ENCODE measurements at places on chromosomes 2 and 18.

DNA sequence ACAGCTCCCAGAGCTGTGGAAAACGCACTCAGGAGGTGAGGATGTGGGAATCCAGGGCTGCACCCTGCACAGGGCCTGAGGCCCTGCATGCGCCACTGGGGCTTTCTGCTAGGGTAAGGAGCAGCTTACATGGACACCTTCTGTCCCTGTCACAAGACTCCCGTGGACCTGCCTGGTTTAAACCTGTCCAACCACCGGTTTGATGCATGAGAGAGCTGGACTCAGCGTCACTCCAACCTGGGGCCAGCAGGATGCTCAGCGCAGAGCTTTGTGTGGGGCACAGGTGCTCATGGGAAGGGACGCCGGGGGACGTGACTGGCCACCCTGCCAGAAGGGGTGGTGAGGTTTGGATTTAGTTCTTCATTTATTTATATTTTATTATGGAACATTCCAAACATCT, 24.2 kb downstream of the SNORC start:
- DNase-seq = no peak

- peak; percentile 4 for DNase-seq
Observed at GRCh38 chr2:167404627-167405284, 516.5 kb downstream of the XIRP2 start.

- DNase-seq = no peak
Observed at GRCh38 chr2:203664029-203664755, 42.2 kb upstream of the CD28 start.

DNA sequence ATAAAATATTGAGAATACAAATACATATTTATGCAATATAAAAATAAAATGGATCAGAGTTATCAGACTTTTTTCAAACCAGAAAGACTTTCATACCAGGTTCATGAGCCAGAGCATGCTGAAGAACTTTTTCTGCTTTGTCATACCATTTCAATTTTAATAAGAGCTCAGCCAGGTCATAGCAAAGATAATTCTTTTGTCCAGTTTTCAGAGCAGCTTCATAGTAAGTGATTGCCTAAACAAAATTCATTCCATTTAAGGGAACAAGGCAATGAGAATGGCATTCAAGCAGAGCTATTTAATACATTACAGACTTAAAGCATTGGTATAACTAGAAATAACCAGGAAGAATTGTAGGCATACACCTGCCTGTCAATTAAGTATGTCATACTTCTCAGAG, 42.3 kb downstream of the TTC21B start:
- peak; percentile 76 for DNase-seq

DNA sequence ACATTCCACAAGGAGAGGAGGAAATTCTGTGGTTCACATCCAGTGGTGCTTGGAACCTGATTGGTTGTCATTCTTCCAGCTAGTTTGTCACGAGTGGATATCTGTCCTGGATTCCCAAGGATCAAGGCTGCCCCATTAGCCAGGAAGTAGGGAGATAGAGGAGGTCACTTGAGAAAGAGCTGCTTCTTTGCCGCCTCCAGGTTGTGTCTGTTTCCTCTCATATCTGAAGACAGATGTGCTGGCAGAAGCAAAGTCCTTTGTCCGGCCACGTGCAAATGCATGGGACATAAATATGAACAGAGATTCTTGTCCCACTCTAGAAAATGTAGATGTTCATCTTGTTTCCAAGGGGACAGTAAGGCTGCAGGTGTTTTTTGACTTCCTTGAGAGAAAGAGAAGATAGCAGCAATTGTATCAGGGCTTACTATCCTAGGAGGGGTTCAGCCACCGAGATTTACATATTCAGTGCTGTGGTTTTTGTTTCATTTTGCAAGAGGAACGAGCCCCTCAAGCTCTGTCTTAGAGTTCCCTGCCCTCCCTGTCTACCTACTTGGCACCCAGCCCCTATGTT, 174.4 kb downstream of the RPIA start:
- DNase-seq = no peak

- no peak for DNase-seq
Observed at GRCh38 chr18:37962316-37962966, 396.8 kb upstream of the CELF4 start.

DNA sequence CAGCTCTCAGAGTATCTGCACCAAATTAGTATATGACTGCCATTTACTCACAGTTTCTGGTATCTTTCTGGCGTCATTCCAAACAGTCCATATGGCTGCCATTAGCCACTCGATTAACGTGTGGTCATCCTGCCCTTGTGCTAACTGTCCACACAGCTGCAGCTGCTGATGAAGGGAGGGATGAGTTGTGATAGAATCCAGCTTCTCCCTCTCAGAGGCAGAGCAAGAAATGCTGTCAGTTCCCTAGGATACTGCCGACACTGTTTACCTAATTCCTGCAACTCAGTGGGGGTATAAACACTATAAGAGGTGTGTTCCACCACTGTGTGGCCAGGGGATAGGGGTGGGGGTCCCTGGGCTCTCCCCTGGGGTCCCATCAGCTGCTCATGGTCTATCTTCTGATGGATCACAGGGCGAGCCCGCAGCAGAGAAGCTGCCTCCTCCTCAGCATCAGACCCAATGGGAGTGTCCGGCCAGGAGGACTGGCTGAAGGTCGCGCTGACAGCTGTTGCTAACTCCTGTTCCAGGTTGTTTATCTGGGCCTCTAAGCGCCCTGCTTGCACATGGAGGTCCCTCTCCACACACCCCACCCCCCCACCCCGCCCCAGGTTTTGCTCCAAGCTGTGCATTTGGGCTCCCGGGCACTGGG, 17.3 kb upstream of the KLHL23 start:
- peak; percentile 54 for DNase-seq

GRCh38 chr2:64992218-64992617, 3.0 kb downstream of the SLC1A4 start:
- no peak for DNase-seq

- no peak for DNase-seq
Observed at GRCh38 chr2:54546518-54546917, 90.4 kb downstream of the SPTBN1 start.

- no peak for DNase-seq
Observed at GRCh38 chr2:125526093-125526492, 1129.9 kb upstream of the GYPC start.

GRCh38 chr2:147181351-147182029, 663.3 kb upstream of the ACVR2A start:
- no peak for DNase-seq

- no peak for DNase-seq
Observed at GRCh38 chr2:219099329-219099728, 38.6 kb upstream of the IHH start.

GRCh38 chr2:85427300-85427835, 8.9 kb downstream of the SH2D6 start:
- no peak for DNase-seq

GRCh38 chr18:45498287-45498658, 117.0 kb upstream of the SLC14A2 start:
- no peak for DNase-seq

GRCh38 chr18:74517236-74517630, 17.1 kb upstream of the CNDP1 start:
- DNase-seq = no peak

DNA sequence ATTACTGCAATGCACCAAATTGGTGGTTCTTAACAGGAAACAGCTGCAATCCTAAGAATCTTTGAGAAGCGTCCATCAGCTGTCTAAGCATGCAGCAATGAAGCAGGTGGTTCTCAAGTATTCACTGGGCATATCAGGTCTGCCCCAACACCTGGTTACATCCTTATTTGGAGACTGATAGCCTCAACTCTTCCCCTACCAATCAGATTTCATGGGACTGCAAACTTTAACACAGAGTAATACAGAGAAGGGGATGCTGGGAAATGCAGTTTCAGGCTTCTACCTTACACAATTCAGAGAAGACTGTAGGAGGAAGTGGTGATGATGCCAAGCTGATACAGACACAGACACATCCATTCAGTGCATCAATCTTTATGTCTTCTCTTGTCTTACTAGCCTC, 240.5 kb downstream of the BCL2 start:
- DNase-seq = no peak

- no peak for DNase-seq
Observed at GRCh38 chr2:190493095-190493494, 41.4 kb downstream of the NEMP2 start.

DNA sequence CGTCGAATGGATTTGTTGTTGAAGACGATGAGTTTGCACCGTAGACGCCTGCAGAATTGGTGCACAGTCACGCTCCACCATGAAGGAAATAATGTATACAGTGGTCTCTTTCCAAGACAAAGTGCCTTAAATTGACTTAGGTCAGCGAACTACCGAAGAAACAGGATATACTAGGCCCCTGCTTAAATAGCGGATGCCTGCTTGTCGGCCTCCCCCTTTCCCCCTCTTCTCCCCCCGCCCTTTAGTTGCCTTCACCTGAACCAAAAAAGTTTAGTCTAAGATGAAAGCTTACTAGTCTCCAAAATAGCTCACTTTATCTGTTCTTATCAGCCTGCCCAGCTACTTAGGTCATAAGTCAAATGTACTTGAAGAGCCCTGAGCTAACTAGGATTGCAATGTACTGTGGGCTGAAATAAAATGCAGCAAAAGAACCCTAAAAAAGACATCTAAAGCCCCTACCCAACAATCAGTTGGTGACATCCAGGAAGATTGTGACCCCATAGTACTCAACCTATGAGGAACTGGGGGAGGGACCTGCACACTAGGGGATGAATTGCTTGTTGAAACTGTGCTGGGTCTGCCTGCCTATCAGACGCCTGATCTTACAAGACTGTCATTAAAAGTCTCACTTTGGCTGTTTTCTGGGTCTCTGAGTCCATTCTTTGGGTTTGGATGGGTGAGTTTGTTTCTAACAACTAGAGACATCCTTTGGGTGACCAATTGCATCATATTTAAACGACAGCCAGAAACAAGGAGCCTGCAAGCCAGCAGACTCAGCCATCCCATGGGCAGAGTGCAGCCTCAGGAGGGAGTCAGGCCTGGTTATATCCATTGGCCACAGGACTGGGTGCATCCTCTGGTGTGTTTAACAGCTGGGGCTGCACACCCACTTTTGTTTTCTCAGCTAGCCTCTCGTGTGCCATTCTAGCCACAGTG, 14.5 kb downstream of the ACOXL start:
- no peak for DNase-seq

DNA sequence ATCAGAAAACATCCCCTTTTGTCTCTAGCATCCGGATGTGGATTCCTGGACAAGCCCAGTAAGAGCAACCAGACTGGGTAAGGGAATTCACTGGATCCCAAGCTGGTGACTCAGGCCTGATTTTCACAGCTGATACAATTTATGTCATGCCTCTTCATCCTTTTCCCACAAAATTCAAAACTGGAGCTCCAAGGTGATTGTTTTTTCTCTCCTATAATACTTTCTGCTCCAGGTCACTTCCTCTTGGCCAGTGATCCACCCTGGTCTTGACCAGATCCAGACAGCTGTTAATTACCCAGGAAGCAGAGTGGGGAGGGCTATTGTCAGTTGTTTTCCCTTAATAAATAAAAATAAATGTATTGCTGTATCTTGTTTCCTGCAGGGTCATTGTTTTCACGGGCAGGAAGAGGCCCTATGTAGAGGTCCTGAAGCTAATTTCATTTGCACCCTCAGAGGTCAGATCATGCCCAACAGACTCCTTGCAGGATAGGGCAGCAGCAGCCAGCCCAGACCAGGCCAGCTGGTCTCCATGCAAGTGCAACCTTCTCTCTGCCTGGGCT, 57.6 kb downstream of the EVA1A start:
- peak; percentile 48 for DNase-seq

DNA sequence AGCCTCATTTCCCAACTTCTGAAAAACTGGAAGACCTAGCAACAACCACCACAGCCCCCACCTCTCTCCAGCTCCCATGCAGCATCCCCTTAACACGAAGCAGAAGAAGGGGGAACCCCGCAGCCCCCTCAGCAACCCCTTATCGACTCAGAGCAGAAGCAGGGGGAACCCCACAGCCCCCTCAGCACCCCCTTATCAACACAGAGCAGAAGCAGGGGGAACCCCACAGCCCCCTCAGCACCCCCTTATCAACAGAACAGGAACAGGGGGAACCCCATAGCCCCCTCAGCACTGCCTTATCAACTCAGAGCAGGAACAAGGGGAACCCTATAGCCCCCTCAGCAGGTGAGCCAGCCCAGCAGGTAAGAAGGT, 6.7 kb downstream of the SLC66A2 start:
- DNase-seq = no peak

DNA sequence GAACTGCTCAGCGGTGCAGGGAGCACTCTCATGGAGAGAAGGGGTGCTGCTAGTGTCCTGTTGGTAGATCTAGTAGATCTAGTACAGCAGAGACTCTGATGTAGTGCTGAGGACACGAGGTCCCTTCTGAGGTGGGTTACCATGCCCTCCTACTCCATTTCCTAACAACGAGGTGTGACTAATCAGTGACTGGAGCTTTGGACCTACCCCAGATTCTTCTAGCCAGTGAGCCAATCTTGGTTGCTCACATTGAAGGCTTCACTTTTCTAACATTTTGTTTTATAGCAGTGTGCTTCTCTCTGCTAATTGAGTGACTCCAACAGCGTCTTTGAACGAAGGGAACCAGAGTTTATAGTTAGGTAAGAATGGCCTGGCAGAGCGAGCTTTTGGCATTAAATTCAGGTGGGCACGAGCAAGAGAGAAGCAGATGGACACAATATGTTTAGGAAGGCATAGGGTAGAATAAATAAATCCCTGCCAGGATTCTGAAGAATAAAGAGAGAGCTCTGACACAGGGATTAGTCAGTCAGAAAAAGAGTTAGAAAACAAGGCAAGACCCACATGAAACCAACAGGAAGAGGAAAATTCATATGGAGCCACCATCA, 306.0 kb upstream of the RAB12 start:
- DNase-seq = no peak

DNA sequence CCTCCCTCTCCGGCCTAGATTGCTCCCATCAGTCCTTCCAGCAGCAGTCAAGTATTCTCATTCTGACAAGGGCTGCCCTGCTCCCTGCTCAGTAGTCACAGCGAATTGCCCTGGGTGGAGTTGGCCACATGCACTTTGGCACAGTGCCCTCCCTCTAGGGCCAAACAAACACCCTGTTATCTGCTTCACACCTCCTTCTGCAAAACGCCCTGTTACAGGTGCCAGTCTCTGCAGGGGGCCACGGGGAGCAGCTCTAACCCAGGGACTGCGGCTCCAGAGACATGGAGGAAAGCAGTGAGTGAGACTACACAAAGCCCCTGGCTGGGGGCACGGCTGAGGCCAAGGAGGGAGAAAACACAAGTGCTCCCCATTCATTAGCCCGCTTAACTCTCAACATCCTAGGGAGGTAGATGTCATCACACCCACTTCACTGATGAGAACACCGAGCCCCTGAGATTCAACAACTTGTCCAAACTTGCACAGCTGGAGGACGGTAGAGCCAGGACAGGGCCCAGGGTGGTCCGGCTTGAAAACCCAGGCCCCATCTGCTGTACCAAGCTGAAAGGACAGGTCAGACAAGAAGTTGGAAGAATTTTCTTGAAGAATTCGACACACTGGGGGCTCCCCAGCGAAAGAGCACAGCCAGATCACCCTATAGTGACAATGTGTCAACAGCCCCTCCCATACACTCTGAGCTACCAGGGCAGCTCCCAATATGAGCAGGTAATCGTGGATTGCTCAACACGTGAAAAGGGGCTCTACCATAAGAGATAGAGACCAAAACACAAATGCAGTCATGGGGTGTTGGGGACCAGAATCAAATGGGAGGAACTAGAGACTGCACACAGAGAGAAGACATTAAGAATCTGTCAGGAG, 8.7 kb upstream of the TFCP2L1 start:
- DNase-seq = no peak
